ENCODE measurements at places on chromosomes 13 and 19. TPM values are rescaled to one million over a fixed set of nuclear protein-coding genes. Genes with fewer than 3 reads are reported as not detected.

CLC gene
- not detected for polyA plus RNA-seq

DNA sequence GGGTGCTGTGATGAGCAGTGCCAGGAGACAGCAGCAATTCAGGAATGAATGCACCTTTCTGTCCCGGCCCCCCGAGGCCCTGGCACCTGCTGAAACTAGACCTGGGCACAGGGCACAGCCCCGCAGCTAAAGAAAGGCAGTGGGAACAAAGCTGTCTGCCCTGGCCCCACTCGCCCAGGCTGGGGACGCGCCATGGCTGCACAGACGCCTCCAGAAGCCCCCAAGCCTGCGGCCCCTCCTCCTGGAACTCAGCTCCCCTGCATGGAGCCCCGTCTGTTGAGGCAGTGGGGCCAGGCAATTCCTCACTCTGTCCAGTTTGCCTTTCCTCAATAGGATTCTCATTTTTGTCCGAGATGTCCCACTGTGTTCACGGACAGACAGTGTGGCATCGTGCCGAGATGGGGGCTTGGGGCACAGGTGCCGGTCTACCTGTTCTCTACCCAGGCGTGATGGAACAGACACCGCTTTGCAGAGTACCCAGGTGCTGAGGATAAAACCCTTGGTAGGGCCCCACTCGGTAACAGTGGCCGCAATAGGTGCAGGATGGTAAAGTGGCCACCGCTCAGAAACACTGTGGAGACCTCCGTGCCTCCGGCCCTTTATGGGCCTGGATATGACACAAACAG lies 146.5 kb upstream of the SOX1 start:
- no peak overlapping the region for H3K4me3 ChIP-seq
- H3K27me3 ChIP-seq: no peaks in the 10 kb centered on the region
- no peaks in the 10 kb centered on the region for H3K36me3 ChIP-seq
- no peaks in the 10 kb centered on the region for H3K4me1 ChIP-seq

DNA sequence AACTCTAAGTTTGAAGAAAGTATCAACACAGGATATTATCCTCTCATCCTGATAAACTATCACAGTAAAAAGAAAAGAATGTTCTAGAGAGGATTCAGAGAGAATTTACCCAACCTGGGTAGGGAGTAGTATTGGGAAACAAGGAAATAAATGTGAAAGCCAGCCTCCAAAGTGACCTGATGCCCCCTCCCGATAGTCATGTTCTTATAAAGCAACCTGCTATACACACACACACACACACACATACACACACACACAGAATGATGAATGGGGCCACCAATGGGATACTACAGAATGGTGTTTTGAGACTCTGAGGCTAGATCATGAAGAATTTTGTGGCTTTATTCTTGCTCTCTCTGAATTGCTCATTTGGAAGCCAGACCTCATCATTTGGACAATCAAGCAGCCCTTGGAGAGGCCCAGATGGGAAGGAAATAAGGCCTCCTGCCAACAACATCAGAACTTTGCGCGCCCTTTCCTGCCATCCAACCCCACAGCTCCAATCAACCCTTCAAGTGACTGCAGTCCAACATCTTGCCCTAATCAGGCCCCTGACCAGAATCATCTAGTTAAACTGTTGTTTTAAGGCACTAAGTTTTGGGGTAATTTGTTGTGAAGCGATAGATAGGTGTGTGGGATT lies 807.9 kb upstream of the ARGLU1 start:
- H3K4me1 ChIP-seq: peaks cover 16% of the 10 kb centered on the region
- no peak overlapping the region for H3K27ac ChIP-seq
- H3K36me3 ChIP-seq: no peaks in the 10 kb centered on the region
- DNase-seq: no peak
- H3K4me3 ChIP-seq: no peak overlapping the region

MISP3 gene
- 0.68 TPM for polyA plus RNA-seq

- no peaks in the 10 kb centered on the region for H3K27me3 ChIP-seq
- no peak overlapping the region for H3K4me3 ChIP-seq
- no peak overlapping the region for H3K27ac ChIP-seq
- H3K36me3 ChIP-seq: peaks cover 3% of the 10 kb centered on the region
- peaks cover 9% of the 10 kb centered on the region for H3K4me1 ChIP-seq
Measured at GRCh38 chr13:110884517-110884916, 30.4 kb downstream of the ANKRD10 start.

DNA sequence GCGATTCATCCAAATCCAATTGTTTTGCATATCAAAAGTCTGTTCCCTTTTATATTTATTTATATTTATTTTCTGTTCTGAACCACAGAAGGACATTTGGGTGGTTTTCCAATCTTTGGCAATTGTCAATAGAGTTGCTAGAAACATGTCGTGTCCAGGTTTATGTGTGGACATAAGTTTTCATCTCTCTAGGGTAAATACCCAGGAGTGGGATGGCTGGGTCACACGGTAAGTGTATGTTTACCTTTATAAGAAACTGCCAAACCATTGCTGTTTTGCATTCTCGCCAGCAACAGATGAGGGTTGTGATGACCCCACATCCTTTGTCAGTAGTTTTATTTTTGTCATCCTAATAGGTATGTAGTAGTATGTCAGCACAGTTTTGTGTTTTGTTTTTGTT lies 12.5 kb downstream of the AP1M1 start:
- H3K4me1 ChIP-seq: no peaks in the 10 kb centered on the region
- no peak for DNase-seq
- H3K27ac ChIP-seq: no peak overlapping the region
- H3K36me3 ChIP-seq: peaks cover 54% of the 10 kb centered on the region

DNA sequence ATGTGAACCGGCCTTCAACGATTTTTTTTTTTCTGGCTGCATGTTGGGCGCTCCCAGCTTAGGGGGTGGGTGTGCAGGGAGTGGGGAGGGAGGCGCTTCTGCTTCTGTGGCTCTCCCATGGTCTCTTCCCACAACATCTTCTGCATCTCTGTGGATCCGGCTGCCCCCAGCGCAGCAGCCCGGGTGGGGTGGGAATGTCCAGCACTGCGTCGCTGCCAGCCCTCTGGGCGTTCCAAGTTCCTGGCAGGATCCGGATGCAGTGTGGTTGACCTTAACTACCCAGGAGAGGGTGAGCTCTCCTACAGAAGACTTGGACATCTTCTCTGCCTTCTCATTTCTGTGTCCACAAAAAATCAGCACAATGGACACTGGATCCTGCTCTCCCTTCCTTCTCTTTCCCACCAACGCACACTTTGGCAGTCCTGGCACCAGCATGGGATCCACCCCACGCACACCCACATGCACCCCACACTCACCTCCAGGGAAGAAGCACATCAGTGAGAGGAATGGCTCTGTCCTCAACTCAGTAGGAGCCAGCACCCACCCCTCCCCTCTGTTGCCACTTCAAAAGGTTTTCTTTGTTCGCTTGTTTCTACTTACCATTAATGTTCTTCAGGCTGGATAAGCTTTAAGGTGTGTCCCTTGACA lies 177.3 kb downstream of the COL4A1 start:
- H3K27ac ChIP-seq: no peak overlapping the region
- H3K4me3 ChIP-seq: no peak overlapping the region
- DNase-seq: no peak
- no peaks in the 10 kb centered on the region for H3K27me3 ChIP-seq
- H3K36me3 ChIP-seq: no peaks in the 10 kb centered on the region

GRCh38 chr19:6249296-6249695 lies 30.5 kb downstream of the MLLT1 start:
- H3K4me3 ChIP-seq: no peak overlapping the region
- H3K4me1 ChIP-seq: peaks cover 15% of the 10 kb centered on the region
- DNase-seq: peak; percentile 49
- H3K36me3 ChIP-seq: peaks cover 18% of the 10 kb centered on the region
- H3K27ac ChIP-seq: no peak overlapping the region
- H3K27me3 ChIP-seq: no peaks in the 10 kb centered on the region

PSG7 gene
- polyA plus RNA-seq: 0.26 TPM

LSR gene
- 0.44 TPM for polyA plus RNA-seq

Measured in IMR-90 (cell line).